Frontal cortex (tissue), 4 donors: ENCODE measurements at places on chromosomes 4 and X. TPM values are rescaled to one million over a fixed set of nuclear protein-coding genes. Genes with fewer than 3 reads are reported as not detected.
A peak's percentile ranks its signal among the peaks of the same experiment; 100 is the strongest.

ADD1 gene
- 178 TPM for total RNA-seq

CRMP1 gene
- total RNA-seq, result 624 TPM

BCAP31 gene
- total RNA-seq, result 57.5 TPM

JCHAIN gene
- under 0.01 TPM for total RNA-seq

ASB12 gene
- 0.41 TPM for total RNA-seq

SSX2B gene
- total RNA-seq, result not detected

STK32B gene
- 57.5 TPM for total RNA-seq

NLGN4X gene
- 40.8 TPM for total RNA-seq

DNA sequence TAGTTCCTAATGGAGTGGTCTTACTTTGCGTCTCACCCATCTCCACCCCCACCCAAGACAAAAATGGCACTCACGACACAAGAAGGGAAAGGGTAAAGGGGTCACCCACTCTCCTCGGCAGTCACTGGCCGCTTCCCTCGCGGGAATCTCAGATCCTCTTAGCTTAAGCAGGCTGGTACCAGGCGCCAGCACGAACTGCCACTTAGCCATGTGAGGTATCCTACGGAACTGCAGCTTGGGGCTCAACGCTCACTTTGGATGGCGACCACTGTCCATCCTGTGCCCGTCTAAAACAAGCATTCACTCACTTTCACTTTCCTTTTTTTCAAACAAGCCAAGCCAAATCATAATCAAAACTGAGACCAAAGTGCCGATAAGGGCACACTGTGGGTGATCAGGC is 14.6 kb upstream of the MAGIX start:
- DNase-seq, result no peak

- no peak for DNase-seq
Observed at GRCh38 chrX:29422034-29422433, 793.3 kb upstream of the MAGEB2 start.

- DNase-seq, result no peak
Observed at GRCh38 chrX:150715184-150715583, 22.0 kb downstream of the MTMR1 start.

GRCh38 chr4:17366496-17366895 is 145.4 kb downstream of the QDPR start:
- DNase-seq, result no peak

- DNase-seq, result no peak
Observed at GRCh38 chrX:71549986-71550385, 17.1 kb downstream of the OGT start.

DNA sequence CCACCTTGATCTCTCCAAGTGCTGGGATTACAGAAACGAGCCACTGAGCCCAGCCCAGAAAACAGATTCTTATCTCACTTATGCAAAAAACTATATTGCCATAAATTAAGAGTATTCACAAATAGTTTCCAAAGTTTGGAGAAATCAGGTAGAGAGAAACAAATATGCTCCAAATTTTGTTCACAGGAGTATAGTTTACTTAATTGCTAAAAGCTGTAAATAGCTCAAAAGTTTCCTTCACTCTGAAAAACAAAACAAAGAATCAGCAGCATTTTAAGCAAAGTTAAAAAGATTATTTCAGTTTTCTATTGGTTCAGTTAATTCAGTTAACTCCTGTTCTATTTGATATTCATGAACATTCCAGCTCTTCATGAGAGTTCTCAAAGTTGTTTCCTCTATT is 18.5 kb upstream of the GRPEL1 start:
- no peak for DNase-seq

GRCh38 chr4:47198791-47199190 is 167.4 kb downstream of the GABRB1 start:
- no peak for DNase-seq

GRCh38 chr4:184814686-184815045 is 11.1 kb downstream of the ACSL1 start:
- no peak for DNase-seq

DNA sequence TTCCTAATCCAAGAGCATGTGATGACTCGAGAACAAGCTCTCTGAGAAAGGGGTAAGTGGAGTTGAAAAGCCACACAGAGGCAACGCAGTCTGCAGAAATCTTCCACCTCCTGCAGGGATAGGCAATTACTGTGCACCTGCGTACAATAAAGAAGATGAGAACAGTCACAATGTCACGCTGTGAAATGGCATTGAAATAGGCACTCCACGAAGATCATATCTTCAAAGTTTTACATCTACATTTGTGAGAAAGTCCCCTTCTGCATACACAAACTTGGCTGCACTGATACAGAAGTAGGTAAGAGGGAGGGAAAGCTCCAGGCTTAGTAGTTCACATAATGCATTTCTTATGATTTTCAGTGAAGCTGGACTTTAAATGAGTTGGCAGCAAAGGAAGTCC is 27.1 kb downstream of the DDX60L start:
- no peak for DNase-seq

DNA sequence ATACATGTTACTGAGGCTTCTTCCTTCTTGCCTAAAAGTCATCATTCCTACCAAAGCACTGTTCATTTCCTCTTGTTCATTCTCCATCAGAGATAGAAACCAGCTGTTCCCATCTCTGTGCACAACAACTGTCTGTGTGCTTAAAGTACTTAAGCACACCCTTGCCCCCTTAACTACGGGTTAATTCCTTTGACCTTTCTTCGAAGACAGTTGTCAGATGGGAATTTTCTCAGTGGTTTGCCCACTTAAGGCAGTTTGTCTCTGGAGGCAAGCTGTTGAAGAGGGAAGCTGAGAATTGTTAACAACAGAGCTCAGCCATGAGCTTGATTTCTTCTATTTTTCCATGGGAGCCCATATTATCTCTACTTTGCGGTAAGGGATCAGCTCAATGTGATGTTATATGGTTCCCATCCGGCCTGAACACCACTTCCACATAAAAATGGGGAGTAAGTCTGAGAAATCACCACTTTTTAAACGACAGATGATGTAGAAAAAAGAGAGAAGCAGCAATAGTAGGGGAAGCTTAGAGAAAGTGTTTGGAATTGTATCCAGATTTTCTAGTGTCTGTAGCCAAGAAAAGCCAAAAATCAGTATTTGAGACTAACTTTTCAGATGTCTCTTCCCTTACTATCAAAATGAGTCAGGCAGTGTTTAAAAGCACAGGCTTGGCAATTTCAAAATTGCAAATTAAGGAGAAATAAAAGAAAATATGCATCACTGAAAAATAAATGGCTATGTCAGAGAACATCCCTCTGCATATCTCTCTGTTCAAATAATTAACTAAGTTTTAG is 194.4 kb downstream of the SLIT2 start:
- no peak for DNase-seq

- DNase-seq, result no peak
Observed at GRCh38 chr4:177809791-177810190, 367.6 kb upstream of the AGA start.

DNA sequence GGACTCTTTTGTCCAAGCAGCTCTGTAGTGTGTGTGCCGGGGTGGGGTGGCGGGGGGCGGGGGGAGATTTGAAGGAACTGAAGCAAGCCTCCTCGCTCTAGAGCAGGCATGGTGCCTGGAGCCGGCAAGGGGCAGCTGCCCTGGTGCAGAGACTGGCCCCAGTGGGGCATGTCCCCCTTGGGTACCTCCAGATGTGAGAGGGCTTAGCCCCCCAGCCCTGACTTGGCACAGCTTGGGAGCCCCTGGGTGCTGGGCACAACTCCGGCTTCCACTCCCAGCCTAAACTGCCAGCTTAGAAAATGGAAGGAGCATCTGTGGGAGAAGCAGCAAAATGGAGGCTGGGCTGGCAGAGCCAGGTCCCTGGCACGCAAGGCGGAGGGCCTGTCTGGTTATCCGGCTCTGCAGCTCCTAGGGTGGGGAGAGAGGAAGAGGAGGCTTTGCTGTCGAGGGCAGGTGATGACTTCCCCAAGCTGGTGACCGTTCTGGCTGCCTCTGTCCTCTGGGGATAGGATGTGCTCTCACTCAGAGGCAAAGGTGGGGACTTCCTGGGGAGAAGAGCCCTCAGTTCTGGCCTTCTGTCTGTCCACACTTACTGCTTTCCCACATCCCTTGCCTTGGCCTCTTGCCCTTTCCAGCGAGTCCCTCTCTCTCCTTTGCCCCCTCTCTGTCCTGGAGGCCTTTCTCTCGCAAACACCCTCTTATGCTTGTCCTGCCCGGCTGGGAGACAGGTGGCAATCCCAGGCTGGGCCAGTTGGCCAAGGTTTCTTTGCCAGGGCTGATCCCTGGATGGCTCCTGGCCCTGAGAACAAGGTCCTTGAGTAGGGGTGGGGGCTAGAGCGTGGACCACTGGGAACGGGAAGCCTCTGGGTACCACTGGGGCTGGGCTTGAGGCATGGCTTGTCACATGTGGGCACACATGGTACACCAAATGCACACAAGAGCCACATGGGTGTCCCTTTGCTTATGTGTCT is 2.0 kb downstream of the DLG3 start:
- no peak for DNase-seq

DNA sequence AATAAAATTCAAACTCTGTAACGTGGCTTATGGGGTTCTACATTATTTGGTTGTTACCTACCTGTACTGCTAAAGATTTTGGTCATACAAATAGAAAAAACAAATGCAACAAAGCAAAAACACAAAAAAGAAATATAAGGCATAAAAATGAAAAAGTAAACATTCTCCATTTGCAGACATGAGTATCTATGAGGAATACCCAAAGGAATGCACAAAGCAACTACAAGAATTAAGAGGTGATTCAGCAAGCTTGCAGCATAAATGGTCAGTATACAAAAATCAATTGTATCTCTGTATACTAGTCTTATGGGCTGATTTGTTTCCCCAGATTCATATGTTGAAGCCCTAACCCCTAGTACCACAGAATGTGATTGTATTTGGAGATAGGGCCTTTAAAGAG is 3.6 kb upstream of the PDE5A start:
- DNase-seq, result no peak

DNA sequence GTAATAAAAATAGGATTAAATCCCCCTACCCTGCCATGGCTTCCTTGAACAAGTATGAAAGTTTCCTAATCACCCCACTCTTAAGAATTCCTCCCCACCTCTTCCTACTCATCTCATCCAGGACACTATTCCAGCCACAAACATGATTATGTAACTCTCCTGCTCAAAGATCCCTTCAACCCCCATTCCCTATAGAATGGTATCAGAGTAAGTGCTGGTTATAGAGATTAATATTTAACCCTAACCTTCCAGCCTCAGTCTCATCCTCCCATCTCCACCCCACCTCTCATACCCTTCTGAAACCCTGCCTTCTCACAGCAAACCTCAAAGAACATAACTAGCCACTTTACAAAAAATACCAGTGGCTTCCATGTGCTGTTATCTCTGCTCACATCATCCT is 155.1 kb downstream of the PPP3CA start:
- DNase-seq, result no peak

DNA sequence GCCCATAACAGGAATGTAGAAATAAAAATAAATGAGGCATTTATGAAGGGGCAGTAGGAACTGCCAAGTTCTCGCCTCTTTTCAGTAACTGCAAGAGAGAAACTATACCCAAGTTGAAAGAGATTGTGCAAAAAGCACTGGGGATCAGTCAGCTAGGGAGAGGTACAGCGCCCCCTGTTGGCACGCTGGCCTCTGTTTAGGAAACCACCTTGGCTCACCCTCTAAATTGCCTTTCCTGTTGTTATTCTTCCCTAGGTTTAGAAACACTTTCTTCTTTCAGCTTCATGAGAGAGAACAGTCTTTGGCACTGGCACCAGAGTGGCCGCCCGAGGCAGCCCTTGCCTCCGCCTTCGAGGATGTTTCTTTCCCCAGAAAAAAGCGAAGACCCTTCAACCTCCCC is 348.5 kb downstream of the MID1IP1 start:
- DNase-seq, result peak; percentile 11

GRCh38 chr4:102687373-102687981 is 73.3 kb downstream of the MANBA start:
- DNase-seq, result no peak

DNA sequence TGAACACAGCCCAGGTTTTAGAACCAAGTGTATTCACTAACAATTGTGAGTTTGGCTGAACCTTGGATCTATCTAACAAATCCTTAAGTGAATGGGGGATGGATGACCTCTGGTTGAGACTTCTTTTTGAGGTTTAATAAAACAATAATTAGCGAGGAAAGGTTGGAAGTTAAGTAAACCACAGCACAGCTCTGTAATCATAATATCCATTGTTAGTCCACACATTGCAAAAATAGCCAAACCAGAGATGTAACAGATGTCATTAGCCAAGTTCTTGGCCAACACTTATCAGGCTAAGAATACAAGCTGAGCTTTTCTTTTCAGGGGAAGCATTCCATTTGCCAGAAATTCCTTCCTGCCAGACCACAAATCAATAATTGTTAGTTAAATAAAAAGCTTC is 59.1 kb downstream of the FREM3 start:
- DNase-seq, result no peak

DNA sequence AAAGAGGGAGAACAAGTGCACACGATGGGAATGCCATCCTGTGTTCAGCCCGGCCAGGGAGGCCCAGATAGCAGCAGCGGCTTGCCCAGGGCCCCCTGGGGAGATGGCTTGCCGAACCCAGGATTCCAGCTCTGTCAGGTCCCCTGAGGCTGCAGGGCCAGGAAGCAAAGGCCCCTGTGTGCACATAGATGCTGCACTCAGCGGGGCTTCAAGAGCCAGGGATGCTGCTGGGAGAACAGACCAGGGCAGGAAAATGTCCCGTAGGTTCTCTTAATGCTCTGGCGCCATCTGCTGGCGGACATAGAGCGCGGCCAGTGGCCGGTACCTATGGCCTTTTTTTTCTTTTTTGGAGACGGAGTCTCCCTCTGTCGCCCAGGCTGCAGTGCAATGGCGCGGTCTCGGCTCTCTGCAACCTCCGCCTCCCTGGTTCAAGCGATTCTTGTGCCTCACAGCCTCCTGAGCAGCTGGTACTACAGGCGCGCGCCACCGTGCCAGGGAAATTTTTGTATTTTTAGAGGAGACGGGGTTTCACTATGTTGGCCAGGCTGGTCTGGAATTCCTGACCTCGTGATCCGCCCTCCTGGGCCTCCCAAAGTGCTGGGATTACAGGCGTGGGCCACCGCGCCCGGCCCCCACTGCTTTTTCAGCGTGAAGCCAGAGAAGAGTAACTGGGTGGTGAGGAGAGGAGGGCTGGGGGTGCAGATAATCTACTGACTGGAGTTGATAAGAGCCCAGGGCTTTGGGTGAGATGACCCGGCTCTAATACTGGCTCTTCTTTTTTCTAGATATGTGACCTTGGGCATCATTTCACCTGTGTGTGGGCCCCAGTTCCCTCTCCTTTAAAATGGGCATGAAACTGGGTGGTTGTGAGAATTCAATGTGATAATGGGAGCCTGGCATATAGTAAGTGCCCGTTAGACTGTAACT is 22.5 kb downstream of the MED28 start:
- DNase-seq, result peak; percentile 85

DNA sequence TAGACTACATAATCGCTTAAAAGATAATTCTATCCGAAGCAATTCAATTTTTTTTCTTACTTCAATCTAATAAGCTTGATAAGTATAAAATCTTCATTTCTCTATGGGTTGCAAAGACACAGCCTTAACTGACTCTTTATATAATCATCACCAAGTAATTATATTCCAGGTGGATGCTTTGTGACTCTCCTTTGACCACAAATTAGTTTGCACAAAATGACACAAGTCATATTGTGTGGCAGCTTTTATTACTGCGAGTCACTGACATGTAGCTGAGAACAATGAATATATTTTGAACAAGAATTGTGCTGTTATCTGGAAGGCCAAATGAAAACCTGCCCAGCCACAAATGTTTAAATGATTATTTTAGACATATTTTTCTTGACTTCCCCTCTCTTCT is 1727.8 kb downstream of the ARAP2 start:
- no peak for DNase-seq

- DNase-seq, result no peak
Observed at GRCh38 chr4:159401226-159401712, 298.4 kb downstream of the RAPGEF2 start.
